AG04449 (cell line): ENCODE measurements at places on chromosomes 12 and 14.

GRCh38 chr12:119744900-119745606 is 77.1 kb downstream of the PRKAB1 start:
- no peak for DNase-seq

DNA sequence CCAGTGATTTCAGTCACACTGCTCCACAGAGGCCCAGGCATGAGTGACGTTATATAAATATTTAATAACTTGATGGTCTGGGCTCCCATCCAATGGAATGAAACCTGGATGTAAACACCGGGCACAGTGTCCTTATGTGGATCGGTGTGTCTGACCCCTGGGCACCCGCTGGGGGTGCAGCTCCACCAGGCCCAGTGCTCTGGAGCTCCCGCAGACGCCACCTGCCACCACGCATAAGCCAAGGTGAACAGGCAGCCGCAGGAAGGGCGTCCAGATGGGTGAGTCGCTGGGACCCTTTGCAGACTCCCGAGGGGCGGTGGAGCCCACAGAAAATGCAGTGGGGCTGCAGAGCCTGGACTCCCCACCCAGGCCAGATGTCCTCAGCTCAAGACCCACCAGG is 121.6 kb downstream of the SCARB1 start:
- DNase-seq: no peak

DNA sequence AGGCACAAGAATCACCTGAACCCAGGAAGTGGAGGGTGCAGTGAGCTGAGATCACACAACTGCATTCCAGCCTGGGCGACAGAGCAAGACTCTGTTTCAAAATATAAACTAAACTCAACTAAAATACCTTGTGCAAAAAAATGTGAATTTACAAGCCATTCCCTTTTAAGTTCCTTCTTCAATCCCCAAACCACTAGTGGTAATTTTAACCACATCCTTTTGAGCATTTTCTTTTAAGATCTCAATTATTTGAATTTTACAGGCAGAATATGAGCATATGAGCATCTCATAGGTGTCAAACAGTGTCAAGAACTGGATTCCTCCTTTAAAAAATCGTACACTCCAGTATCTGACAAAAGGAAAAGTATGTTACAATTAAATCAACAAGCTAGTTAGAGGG is 57.0 kb upstream of the NPFF start:
- DNase-seq: no peak

- no peak for DNase-seq
These were observed 29.2 kb downstream of the RASSF3 start for GRCh38 chr12:64639466-64639865.

GRCh38 chr12:22687361-22688076 is 62.5 kb downstream of the ETNK1 start:
- DNase-seq: peak; percentile 36

DNA sequence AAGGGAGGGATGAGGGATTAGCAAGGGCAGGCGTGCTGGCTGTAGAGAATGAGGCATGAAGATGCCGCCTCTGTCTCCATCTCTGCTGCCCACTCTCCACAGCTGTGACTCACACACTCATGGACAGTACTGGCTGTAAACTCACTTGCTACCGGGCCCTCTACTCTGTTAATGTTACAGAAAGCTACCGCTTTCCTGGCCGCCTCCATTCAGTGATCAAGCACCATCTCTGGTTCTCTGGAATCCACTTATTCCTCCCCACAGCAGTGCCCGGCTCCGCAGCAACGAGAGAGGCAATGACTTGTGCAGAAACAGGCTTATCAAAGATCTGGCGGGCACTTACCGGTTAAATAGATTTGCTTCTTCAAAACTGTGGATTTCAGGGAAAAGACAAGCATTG is 34.8 kb downstream of the AMN start:
- DNase-seq: no peak

GRCh38 chr12:6745741-6746525 is 7.0 kb downstream of the MLF2 start:
- DNase-seq: no peak
